ENCODE measurements at places on chromosomes 5 and 9. TPM values are rescaled to one million over a fixed set of nuclear protein-coding genes. Genes with fewer than 3 reads are reported as not detected.

The LOX gene
- 151 TPM for total RNA-seq

The NKD2 gene
- total RNA-seq, result 13.9 TPM

The FSD1L gene
- total RNA-seq, result 1.2 TPM

The IL31RA gene
- total RNA-seq, result 0.31 TPM

The SVEP1 gene
- total RNA-seq, result 157 TPM

The CDX1 gene
- not detected for total RNA-seq
